ENCODE measurements at places on chromosomes 7 and 10. TPM values are rescaled to one million over a fixed set of nuclear protein-coding genes. Genes with fewer than 3 reads are reported as not detected.

DNA sequence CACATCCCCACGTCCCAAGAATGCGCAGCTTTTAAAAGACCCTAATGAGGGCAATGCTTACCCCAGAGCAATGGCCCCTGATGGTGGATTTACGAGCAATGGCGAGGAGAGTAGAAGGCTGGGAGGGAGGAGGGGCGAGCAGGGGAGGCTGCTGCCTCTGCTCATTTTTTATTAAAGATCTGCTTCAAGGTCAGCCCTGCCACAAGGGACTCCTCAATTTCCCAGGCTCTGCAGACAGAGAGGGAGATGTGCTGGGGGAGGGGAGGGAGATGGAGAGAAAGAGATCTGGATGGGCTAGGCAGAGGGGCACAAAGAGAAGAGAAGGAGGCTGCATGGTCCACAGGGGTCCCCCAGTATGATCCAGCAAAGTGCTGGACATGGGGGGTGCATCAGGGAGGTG, 7.8 kb upstream of the SRRM3 start:
- no peaks in the 10 kb centered on the region for H3K27me3 ChIP-seq
- H3K4me1 ChIP-seq: no peaks in the 10 kb centered on the region
- DNase-seq: no peak
- H3K4me3 ChIP-seq: no peak overlapping the region
- no peak overlapping the region for H3K27ac ChIP-seq

Gene SEMA3E
- 0.83 TPM for total RNA-seq

DNA sequence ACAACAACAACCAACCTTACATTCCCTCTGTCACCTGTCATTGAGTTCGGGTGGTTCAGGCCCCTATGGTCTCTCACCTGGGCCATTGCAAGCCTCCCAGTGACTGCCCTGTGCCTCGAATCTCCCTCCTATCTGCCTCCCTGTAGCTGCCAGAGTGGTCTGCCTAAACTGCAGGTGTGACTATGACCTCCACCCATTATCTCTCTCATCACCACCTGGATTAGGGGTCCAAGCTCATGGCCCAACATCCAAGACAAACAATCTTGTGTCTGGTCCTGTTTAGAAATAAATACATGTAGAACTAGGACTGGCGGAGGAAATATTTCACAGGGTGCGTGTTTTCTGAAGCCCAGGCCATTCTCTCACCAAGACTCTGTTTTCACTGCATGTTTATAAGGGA, 146.6 kb downstream of the HERPUD2 start:
- H3K4me1 ChIP-seq: no peaks in the 10 kb centered on the region
- H3K27ac ChIP-seq: no peak overlapping the region
- no peak for DNase-seq
- no peak overlapping the region for H3K4me3 ChIP-seq
- no peaks in the 10 kb centered on the region for H3K36me3 ChIP-seq

DNA sequence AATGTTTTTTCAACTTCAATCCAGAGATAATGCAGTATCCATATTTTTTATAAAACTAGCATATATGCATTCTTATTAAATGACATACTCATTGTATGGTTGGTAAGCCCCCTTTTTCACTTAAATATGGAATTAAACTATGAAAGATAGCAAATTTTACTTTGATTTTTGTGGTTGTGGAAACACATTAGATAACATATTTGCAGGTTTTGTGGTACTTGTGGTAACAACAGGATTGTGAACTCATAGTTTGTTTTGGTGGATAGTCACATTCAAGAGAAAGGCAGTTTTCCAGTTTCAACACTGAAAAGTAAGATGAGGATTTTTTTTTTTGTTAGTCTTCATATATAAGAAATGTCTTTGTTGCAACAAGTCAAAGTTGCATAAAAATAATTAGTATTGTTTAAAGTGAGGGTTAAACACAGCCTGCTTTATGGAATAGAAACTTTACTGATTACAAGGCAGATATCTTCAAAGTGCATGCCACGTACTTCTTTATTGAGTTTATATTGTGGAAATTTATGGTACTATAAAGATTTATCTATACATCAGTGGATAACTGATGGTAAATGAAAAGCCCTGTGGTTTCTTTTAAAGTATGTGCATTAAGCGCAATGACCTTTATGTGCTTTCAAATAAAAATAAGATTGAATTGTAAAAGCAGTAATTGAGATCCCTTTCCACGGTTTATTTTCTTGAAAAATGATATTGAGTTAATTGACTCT, 39.7 kb upstream of the SEMA3D start:
- DNase-seq: no peak
- no peaks in the 10 kb centered on the region for H3K4me1 ChIP-seq
- H3K4me3 ChIP-seq: no peak overlapping the region

Gene SNCG
- 8.2 TPM for total RNA-seq

GRCh38 chr10:48773580-48773979, 88.9 kb downstream of the WDFY4 start:
- no peaks in the 10 kb centered on the region for H3K4me1 ChIP-seq
- H3K27me3 ChIP-seq: no peaks in the 10 kb centered on the region
- no peak overlapping the region for H3K4me3 ChIP-seq
- H3K27ac ChIP-seq: no peak overlapping the region
- H3K36me3 ChIP-seq: no peaks in the 10 kb centered on the region

DNA sequence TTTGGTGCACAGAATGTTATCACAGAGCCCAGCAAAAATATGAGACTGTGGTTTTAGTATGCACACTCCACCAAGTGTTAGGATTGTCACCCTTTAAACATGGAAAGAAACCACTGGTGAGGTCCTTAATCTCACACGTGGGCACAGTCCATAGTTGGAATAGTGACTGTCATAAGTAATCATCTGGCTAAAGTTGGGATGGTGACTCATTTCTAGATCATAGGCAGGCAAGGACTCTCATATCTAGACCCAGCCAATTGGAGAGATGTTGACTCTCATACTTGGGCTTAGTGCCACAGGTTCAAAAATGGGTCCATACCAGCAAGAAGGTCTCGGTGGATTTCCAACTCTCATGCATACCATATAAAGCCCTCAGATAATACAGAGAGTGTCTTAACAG, 39.6 kb upstream of the ZNF680 start:
- no peak overlapping the region for H3K27ac ChIP-seq
- no peaks in the 10 kb centered on the region for H3K36me3 ChIP-seq
- H3K4me3 ChIP-seq: no peak overlapping the region
- H3K27me3 ChIP-seq: no peaks in the 10 kb centered on the region
- H3K4me1 ChIP-seq: no peaks in the 10 kb centered on the region

DNA sequence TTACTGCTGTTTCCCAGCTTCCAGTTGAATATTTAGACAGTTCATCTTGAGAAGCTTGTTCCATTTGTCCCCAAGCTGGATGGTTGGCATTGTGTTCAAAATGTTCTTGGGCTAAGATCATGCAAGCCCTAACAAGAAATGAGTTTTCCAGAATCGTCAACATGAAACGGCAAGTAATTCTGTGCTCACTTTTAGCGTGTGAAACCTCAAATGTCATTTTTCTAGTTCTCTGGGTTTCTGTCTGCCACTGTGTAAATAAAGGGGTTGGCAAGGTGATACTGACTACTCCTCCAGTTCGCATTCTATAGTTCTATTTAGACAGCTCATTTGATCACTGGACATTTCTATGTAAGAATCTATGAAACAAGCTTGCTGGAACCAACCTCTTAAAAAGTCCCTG, 194.0 kb downstream of the AHR start:
- H3K27ac ChIP-seq: no peak overlapping the region
- no peak for DNase-seq
- no peak overlapping the region for H3K4me3 ChIP-seq
- H3K36me3 ChIP-seq: no peaks in the 10 kb centered on the region

GRCh38 chr7:44265728-44266127, 59.7 kb downstream of the CAMK2B start:
- H3K4me3 ChIP-seq: no peak overlapping the region
- DNase-seq: no peak
- H3K4me1 ChIP-seq: no peaks in the 10 kb centered on the region
- no peak overlapping the region for H3K27ac ChIP-seq
- H3K27me3 ChIP-seq: no peaks in the 10 kb centered on the region

DNA sequence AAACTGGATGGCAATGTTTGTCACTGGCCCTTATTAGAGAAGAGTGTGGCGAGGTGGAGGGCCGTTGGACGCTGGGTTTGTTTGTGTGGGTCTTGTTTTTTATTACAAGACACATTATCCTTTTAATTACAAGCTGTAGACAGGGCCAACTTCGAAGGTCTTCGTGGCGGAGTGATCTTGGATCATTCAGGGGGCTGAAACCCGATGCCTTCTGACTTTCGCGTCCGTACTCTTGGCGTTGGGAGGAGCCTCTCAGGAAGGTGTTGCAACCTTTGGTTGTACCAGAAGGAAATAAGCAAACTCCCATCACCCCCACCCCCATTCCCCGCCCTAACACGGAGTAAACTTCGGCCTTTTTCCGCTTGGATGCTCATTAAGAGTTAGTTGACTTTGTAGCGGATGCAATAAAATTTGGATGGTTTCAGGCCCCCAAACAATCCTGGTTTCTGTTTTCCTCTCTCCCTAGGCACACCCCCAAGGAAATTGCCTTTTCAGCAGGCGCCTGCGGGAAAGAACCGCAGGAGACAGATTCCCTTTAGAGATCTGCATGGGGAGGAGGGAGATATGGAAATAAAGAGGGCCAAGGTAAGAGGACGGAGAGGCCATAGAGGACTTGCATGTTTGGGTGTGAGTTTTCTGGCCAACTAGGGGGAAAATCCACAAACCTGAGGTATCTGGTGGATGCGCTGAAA, 294.5 kb upstream of the NFE2L3 start:
- H3K4me1 ChIP-seq: peaks cover 6% of the 10 kb centered on the region
- peak overlapping the region; percentile 18 for H3K4me3 ChIP-seq
- no peaks in the 10 kb centered on the region for H3K36me3 ChIP-seq
- peak; percentile 81 for DNase-seq

GRCh38 chr10:74174521-74174920, 23.5 kb downstream of the ADK start:
- peak overlapping the region; percentile 3 for H3K27ac ChIP-seq
- no peak for DNase-seq
- H3K36me3 ChIP-seq: no peaks in the 10 kb centered on the region
- H3K4me3 ChIP-seq: no peak overlapping the region

DNA sequence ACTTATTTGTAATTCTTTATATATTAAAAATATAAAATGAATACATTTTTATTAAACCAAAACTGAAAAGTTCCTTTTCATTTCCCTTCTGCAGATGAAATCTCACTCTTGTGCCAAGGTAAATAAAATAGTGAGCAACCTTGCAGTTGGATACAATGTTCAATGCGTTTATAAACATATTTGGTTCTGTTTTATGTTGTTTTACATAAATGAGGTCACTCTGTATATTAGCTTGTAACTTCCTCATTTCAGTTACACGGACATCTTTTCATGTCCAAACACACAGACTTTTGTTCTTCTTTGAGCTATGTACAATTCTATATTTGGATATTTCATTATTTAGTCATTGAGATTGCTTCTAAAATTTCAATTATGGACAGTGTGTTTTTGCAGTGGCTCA, 107.7 kb downstream of the BBS9 start:
- no peak overlapping the region for H3K27ac ChIP-seq
- H3K4me1 ChIP-seq: no peaks in the 10 kb centered on the region
- H3K4me3 ChIP-seq: no peak overlapping the region
- DNase-seq: no peak
- no peaks in the 10 kb centered on the region for H3K36me3 ChIP-seq

Gene VAX1
- not detected for total RNA-seq

DNA sequence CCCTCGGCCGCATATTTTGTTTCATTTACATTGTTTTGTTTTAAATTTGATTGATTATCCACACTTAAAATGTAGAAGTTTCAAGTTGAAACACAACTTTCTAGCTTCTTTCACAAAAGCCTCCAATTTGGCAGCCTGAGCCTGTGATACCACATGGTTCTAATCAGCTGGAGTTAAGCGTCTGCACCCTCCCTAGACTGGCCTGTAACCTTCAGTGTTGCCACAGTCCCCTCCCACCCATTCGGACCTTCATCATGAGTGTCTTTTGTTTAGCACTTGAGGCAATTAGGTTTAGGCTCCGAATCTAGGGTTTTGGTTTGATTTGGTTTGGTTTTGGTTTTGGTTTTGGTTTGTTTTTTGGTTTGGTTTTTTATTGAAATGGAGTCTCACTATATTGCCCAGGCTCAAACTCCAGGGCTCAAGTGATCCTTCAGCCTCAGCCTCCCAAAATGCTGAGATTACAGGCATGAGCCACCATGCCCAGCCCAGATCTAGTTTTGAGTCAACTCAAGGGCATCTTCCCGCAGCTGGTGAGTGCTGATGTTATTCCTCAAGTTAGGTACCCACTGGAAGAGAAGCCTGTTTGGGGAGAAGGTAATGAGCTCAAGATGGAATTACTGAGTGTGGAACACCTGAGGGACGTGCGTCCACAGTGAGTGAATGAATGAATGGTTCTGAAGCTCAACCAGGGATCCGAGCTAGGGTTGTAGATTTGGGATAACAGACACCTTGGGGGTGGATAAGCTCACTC, 201.4 kb downstream of the HECW1 start:
- H3K27ac ChIP-seq: no peak overlapping the region
- H3K4me3 ChIP-seq: no peak overlapping the region
- DNase-seq: no peak
- H3K4me1 ChIP-seq: no peaks in the 10 kb centered on the region

DNA sequence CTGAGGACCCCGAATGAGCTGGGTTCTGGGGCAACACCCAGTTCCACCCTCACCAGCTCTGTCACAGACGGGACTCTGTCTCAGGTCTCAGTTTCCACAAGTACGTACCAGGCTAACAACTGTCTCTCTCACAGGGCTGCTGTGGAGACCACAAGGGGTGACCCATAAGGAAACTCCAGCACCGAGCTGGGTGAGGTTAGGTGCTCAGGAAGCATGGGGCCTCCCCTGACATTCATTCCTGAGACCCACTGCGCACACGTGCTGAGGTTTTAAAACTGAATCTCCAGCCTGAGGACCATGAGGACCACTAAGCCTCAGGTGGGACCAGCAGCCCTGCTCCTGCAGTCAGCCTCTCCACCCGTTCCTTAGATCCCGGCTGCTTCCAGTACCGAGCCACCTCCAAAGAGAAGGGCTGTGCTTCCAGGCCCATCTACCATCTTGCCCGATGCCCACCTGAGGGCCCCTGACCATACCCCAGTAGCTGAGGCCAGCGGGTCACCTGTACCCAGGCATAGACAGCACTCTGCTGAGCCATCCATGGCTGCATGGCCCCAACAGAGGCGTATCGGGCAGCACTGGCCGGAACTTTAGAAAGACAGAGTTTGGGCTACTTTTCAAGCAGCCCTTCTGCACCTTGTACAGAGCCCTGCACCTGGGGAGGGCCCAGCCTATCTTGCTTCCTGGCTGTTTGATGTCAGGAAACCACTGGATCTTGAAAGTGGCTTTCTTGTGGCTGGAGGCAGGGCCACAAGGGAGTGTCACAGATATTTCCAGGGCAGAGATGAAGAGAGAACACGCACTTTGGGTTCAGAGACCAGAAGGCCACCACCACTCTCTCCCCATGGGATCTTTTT, 18.7 kb downstream of the HSPA12A start:
- no peaks in the 10 kb centered on the region for H3K4me1 ChIP-seq
- DNase-seq: no peak
- H3K4me3 ChIP-seq: no peak overlapping the region
- no peak overlapping the region for H3K27ac ChIP-seq
- no peaks in the 10 kb centered on the region for H3K36me3 ChIP-seq
